ENCODE measurements at places on chromosomes 3 and 15.

- no peak for DNase-seq
Observed at GRCh38 chr3:24229468-24230221, 265.0 kb downstream of the THRB start.

GRCh38 chr3:54671511-54671910, 256.3 kb downstream of the LRTM1 start:
- no peak for DNase-seq

DNA sequence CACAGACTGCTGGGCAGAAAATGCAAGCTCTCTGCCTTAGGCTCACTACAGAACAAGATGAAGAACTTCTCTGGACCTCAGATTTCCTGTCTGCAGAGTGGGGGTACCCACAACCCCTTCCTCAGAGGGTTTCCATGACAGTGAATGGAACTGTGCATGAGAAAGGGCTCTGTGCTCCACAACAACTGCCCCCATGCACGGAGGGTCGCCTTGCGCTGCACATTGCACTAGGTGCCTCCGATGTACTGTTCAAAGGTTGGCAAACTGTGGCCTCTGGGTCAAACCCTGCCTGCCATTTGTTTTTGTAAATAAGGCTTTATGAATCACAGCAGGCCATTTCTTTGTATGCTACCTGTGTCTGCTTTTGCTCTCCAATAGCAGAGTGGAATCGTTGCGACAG, 172.0 kb downstream of the RAB11A start:
- no peak for DNase-seq

GRCh38 chr3:105719791-105720190, 149.0 kb downstream of the CBLB start:
- no peak for DNase-seq

GRCh38 chr3:151234825-151235224, 31.8 kb upstream of the GPR171 start:
- DNase-seq = no peak

DNA sequence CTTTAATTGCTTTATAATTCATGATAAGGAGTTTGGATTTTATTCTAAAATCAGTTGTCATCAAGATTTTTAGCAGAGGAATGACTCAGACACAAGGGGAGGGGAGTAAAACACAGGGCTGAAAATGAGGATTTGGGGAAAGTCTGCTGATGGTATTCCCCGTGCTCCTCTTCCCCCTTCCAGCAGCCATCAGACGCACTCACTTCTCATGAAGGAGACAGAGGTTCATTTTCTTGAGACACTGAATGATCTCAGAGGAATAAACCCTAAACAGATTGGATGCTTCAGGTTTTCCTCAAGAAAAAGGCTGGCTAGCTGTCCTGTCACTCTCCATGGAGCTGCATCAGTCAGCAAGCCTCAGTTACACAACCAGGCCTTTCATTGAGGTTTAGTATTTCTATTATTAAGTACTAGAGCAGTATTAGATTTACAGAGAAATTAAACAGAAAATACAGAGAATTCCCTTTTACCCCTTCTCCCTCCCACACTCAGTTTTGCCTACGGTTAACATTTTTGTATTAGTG, 166.4 kb downstream of the C3orf70 start:
- no peak for DNase-seq

GRCh38 chr3:4525560-4526223, 32.5 kb downstream of the ITPR1 start:
- DNase-seq = no peak

DNA sequence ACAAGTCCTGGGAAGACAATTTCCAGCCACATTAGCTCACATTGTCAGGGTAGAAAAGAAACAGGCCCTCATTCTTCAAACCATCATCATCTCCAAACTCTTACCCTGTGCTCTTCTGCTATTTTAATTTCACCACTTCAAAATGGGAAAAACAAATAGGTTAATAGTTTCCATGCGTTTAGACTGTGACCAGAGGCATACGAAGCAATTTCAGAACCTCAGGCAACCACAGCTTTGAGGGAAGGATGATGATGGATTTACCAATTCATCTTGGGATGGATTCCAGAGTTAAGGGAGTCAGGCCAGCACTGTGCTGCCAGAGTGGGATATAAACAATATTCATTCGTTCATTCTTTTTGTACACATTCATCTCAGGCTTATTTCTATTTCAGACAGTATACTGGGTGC, 307.8 kb upstream of the TPRG1 start:
- no peak for DNase-seq

DNA sequence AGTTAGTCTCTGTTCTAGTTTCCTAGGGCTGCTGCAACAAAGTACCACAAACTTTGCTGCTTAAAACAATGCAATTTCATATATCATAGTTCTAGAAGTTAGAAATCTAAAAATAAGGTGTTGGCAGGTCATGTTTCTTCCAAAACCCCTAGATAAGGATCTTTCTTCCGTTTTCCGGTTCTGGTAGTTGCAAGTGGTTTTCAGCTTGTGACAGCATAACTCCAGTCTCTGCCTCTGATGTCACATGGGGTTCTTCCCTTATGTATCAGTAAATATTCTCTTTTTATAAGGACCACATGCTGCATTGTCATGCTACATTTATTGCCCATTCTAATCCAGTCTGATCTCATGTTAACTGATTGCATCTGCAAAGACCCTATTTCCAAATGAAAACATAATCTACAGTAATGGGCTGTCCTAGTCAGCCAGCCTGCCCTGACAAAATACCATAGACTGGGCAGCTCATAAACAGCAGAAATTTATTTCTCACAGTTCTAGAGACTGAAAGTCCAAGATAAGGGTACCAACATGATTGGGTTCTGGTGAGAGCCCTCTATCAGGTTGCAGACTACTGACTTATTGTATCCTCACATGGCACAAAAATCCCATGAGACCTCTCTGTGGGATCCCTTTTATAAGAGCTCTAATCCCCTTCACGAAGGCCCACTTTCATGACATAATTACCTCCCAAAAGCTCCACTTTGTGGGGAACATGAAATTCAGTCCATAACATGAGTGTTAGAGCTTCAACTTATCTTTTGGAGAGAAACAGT, 642.0 kb upstream of the NAALADL2 start:
- no peak for DNase-seq

DNA sequence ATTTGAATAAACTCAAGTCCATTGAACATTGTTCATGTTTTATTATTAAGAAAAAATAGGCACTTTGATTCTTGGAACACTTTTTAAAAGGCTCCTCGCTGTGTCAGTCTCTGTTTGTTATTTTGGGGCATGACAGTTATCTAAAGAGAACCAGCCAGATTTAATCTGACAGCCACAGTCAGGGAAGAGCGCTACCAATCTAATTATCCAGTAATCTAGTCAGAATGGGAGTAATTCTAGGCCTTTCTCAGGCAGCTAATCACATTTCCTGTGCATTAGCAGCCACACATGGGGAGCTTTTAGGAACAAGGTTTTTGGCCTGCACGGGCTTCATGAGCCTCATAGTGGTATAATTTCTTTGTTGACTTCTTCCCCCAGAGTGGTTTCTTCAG, 362.2 kb downstream of the RBMS3 start:
- DNase-seq = peak; percentile 35

GRCh38 chr3:36496684-36497633, 116.7 kb downstream of the STAC start:
- no peak for DNase-seq

DNA sequence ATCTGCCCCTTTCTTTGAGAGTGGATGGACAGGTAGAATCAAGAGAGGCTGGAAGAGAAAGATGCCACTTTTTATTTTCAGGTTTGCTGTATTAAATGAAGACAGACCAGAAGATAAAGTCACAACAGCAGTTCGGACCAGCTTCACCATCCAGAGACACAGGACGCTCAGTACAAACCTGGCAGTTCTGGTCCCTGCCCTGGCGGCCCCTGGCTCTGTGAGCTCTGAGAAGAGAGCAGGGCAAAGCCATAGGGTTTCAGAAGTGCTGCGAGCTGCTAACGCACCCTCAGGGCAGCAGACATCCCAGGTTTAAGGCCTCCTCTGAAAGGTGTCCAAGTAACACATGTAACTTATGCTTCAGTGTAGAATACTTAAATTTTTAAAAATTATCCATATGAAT, 216.8 kb downstream of the ADAMTS17 start:
- DNase-seq = no peak

DNA sequence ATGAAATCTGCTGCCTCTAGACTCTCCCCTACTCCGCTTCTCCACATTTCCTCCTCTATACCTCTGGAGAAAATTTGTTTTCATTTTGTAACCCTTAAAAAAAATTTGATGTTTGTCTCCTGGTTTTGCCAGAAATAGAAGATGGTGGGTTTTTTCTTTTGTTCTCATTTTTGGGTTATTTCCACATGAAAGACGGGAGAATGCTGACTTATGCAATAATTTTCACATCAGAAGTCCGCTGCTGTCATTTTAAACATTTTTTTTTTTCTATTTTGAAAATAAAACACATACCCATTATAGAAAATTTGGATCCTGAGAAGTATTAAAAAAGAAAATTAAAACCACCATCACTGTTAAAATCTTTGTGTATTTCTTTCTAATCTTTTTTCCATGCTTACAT, 320.8 kb upstream of the NR2E3 start:
- no peak for DNase-seq

- no peak for DNase-seq
Observed at GRCh38 chr3:53748512-53749271, 97.5 kb downstream of the CHDH start.

- no peak for DNase-seq
Observed at GRCh38 chr3:51621091-51621892, 49.8 kb upstream of the TEX264 start.

GRCh38 chr3:59663076-59663850, 613.4 kb upstream of the CFAP20DC start:
- DNase-seq = no peak

DNA sequence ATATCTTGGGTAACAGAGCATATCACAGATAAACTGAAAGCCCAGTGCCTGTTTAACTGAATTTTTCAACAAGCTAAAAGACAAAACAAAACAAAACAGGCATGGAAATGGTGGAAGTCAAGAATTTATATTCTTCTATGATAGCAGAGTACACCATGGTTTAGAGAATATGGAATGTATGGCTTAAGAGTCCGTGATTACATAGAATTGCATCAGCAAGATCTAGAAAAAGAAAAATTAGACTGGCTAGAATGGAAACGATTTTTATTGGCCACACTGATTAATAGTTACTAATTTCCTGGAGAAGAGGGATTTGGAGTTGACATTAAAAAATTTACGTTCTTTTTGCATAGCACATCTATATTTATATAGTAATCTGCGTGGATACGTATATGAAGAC, 435.2 kb upstream of the DPPA4 start:
- no peak for DNase-seq

- DNase-seq = no peak
Observed at GRCh38 chr15:32659340-32660155, 18.0 kb downstream of the SCG5 start.

GRCh38 chr15:40928821-40929659, at the start of gene DLL4:
DLL4 (plus strand) TSS chr15:40929340; CDS start chr15:40929669, 329 bp downstream.
- DNase-seq = peak; percentile 83

GRCh38 chr15:59548501-59549226, 62.9 kb upstream of the GCNT3 start:
- DNase-seq = no peak

DNA sequence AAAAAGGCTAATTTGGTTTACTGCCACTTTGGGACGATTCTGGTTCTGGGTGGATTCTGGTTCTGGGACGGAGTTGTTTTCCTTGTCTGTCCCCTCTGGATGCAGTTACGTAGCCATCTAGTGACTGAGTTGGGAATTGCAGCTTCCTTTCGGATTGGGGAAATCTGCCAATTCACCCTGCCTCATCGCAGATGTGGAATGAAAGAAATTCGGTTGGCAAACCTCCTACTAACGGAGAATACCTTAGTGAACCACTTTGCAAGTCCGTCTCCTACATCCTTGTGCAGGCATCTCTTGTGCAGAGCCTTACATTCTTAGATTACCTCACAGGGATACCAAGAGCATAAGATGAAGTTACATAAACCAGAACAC, 31.5 kb upstream of the AP4E1 start:
- DNase-seq = peak; percentile 73

GRCh38 chr15:69847625-69848024, 250.1 kb downstream of the TLE3 start:
- DNase-seq = no peak

GRCh38 chr3:103968131-103968530, 1398.6 kb upstream of the ALCAM start:
- DNase-seq = no peak

GRCh38 chr3:151816091-151816604, 2.2 kb downstream of the AADAC start:
- no peak for DNase-seq

- peak; percentile 73 for DNase-seq
Observed at GRCh38 chr3:136862617-136863322, 762 bp downstream of the NCK1 start.

- DNase-seq = no peak
Observed at GRCh38 chr3:86967062-86967461, 23.9 kb downstream of the VGLL3 start.

- no peak for DNase-seq
Observed at GRCh38 chr3:143265501-143266070, 146.0 kb downstream of the CHST2 start.

- no peak for DNase-seq
Observed at GRCh38 chr3:55339819-55340218, 147.3 kb downstream of the WNT5A start.

- DNase-seq = no peak
Observed at GRCh38 chr15:92168066-92168683, 225.5 kb upstream of the ST8SIA2 start.

GRCh38 chr3:10550705-10551104, 45.3 kb upstream of the ATP2B2 start:
- DNase-seq = no peak

DNA sequence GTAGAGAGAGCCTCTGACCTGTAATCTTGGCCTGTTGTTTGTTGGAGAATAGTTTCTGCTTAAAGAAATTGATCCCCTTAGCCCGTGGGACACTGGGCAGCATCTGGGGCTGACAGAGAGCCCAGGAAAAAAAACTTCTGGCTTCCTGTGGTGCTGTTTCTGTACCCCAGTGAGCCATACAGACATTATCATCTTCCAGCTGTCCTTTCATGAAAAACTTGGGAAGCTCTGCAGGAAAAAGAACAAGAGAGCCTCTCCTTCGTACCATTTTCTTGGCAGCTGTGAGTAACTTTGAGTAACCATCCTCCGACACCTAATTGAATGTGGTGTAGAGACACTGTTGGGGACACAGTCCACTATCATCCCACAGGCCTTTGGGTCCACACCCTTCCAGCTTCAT, 333.0 kb downstream of the SHQ1 start:
- DNase-seq = no peak

DNA sequence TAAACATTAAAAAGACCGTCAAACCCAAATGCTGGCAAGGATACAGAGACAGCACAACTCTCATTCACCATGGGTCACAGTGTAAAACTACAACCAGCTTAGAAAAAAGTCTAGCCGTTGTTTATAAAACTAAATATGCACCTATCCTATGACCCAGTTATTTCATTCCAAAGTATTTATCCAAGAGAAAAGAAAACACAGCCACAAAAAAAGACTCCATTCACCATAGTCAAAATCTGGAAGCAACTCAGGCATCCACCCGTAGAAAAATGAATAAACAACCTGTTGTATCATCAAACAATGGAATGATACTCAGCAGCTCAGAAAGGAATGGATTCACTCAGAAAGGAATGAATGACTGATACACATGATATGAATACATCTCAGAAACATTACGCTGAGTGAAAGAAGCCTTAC, 28.6 kb downstream of the PLD1 start:
- DNase-seq = no peak

All from D341Med (cell line).